ENCODE measurements at places on chromosomes 5 and 9. TPM values are rescaled to one million over a fixed set of nuclear protein-coding genes. Genes with fewer than 3 reads are reported as not detected.

IRGM gene
- not detected for total RNA-seq

- DNase-seq, result no peak
Observed at GRCh38 chr5:39197556-39197955, 21.8 kb downstream of the FYB1 start.

DNA sequence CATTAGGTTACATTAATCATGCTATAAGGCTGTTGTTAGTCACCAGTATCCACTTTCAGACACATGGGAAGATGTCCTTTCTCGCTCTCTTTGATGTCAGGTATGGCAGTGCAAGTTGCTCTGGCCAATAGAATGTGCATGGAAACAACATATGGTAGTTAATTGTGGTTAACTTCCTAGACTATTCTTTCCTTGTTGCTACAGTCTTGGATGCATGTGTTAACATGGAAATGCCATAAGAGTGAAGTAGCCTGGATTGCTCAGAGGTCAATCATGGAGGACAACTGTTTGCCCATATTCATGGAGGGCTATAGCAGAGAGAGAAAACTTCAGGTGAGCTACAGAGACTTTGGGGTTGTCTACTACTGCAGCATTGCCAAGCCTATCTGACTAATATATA, 245.8 kb upstream of the GAS1 start:
- no peak for DNase-seq

- DNase-seq, result no peak
Observed at GRCh38 chr5:163458778-163459385, 1.0 kb downstream of the NUDCD2 start.

DNA sequence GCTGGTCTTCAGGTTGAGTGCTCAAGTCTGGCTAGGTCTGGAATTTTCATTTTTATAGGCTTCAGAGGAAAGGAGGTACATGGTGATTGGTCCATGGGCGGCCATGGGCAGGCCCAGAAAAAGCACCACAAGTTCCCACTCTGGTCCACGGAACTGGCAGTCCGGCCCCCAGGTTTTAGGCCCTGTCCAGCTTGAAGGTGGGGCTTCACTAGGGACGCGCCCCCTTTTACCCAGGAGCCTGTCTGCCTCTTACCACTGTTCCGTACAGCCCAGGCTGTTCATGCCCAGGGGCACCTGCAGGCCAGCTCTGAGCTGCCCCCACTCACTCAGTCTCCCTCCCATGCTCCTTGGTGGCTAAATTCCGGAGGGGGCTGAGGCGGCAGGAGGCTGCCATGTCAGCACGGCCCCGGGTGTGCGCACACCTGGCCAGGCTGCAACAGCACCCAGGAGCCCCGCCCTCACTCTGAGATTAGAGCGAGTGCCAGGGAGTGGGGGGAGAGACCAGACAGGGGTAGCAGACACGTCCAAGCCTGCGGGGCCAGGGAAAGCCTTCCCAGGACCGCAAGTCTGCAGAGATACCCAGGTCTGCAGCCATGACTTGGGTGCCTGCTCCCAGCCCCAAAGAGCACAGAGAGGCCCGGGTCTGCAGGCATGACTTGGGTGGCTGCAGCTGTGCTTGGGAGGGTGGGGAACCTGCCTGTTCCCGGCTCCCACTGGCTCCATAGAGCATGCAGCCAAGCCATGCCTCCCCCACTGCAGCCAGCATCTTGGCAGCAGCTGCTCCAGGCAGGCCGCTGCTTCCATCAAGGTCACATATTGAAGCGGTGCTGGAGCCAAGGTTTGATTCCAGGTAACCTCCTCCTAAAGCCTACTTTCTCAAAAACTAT, 390.2 kb upstream of the SGCD start:
- DNase-seq, result no peak
